ENCODE measurements at places on chromosomes 7 and 10. TPM values are rescaled to one million over a fixed set of nuclear protein-coding genes. Genes with fewer than 3 reads are reported as not detected.

The SERPINE1 gene
- 3,900 TPM for total RNA-seq

The NPFFR1 gene
- total RNA-seq = not detected

The BEND7 gene
- 15.2 TPM for total RNA-seq

The MUC12 gene
- total RNA-seq = not detected

The IL6 gene
- total RNA-seq = 16.7 TPM

The STRIP2 gene
- total RNA-seq = 5.7 TPM

The DKK1 gene
- total RNA-seq = 86.2 TPM

The IGFBP1 gene
- total RNA-seq = 0.47 TPM
